ENCODE measurements at places on chromosomes 1 and 21.

- DNase-seq, result peak; percentile 5
Measured at GRCh38 chr1:216807696-216808095, 84.5 kb upstream of the ESRRG start.

- peak; percentile 73 for DNase-seq
Measured at GRCh38 chr1:76154206-76154956, 79.8 kb downstream of the ST6GALNAC3 start.

DNA sequence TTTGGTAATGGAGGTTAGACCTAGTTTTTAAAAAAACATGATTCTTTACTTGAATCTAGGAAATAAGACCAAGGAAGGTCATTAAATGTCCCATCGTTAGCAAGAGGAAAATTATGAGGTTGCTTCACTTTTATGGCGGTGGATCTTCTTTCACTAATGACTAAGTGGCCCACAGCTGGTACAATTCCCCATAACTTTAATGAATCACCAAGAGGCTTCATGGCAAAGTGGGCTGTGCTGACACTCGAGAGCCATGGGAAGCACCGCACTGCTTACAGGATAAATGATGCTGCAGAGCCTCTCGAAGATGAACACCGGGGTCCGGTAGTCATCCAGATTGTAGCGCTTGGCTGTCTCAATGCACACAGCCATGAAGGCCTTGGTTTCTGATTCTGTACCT, 108.8 kb downstream of the UBR4 start:
- no peak for DNase-seq

DNA sequence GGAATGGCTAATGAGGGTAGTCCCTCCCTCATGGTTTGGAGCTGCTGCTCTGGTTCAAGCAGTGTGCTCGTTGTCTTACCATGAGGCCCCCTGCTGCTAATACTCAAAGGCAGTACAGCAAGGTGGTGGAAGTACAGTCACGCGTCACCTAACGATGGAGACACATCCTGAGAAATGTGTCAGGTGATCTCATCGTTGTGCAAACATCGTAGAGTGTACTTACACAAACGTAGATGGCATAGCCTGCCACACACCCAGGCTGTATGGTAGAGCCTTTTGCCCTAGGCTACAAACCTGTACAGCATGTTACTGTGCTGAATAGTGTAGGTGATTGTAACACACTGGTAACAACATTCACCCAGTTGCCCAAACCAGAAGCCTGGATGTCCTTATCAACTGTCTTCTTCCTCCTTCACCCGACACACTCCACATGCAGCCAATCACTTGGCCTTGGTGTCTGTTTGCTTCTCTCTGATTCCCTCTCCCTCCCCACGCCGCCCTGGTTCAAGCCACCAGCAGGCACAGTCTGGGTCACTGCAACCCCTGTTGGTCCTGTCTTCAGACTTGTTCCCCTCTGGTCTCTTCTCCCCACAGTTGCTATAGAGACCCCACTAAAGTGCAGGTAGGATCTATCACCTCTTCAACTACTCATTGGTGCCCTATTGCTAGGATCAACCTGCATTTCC, 6.0 kb upstream of the KCNA2 start:
- no peak for DNase-seq

- no peak for DNase-seq
Measured at GRCh38 chr1:9809100-9809510, 14.7 kb downstream of the CLSTN1 start.

- no peak for DNase-seq
Measured at GRCh38 chr21:17768840-17769446, 50.2 kb downstream of the C21orf91 start.

All from fibroblast of upper back skin (primary cell).